ENCODE measurements at places on chromosomes 3 and 15. TPM values are rescaled to one million over a fixed set of nuclear protein-coding genes. Genes with fewer than 3 reads are reported as not detected.
A peak's percentile ranks its signal among the peaks of the same experiment; 100 is the strongest.

DNA sequence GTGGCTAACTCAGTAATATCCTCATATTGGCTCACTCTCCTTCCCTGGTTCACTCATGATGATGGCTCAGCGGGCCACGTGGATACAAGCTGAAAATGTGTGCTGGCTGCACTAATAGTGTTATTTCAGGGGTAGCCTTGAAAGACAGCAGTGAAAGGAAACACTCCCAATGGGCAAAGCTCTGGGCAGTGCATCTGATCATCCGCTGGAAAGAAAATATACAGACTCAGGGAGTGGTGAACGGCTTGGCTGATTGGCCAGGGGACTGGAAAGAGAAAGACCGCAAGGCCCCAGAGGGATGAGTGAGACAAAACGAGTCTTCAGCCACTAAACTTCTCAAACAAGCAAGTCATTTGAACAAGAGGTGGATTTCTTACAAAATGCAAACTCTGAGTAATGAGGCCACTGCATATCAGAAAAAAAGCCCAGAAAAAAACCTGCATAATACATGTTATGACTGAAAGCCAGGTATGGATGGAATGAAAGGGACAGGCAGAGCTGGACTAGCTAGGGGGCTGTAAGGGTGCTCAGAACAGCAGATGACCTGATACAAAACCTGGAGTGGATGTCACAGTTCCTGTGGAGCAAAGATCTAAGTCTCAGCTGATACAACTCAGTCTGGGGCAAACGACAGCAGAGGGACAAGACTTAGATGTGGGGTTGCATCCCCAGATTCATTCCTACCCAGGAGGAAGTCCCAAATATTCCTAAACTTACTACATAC lies 33.3 kb downstream of the CMTM6 start:
- peak overlapping the region; percentile 57 for H3K27ac ChIP-seq
- H3K27me3 ChIP-seq, result no peaks in the 10 kb centered on the region
- no peak overlapping the region for H3K4me3 ChIP-seq
- peaks cover 29% of the 10 kb centered on the region for H3K4me1 ChIP-seq
- peaks cover 10% of the 10 kb centered on the region for H3K36me3 ChIP-seq

DNA sequence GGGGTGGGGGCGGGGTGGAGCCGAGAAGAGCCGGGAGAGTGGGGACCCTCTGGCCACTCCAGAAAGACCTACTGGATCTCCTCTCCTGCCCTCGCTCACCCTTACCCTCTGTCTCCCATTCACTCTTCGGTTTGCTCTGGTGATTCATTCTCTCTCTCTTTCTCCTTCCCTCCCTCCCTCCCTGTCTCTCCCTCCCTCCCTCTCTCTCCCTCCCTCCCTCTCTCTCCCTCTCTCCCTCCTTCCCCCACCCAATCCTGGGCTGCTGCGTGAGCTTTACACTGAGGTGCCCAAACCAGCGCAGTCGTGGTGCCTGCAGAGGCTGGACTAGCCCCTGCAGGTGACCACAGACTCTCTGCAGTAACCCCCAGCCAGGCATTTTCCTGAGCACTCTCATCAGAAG lies 32.2 kb upstream of the ADAMTS17 start:
- H3K36me3 ChIP-seq, result no peaks in the 10 kb centered on the region
- no peak overlapping the region for H3K4me3 ChIP-seq
- no peaks in the 10 kb centered on the region for H3K4me1 ChIP-seq
- peaks cover 27% of the 10 kb centered on the region for H3K27me3 ChIP-seq
- no peak overlapping the region for H3K27ac ChIP-seq

DNA sequence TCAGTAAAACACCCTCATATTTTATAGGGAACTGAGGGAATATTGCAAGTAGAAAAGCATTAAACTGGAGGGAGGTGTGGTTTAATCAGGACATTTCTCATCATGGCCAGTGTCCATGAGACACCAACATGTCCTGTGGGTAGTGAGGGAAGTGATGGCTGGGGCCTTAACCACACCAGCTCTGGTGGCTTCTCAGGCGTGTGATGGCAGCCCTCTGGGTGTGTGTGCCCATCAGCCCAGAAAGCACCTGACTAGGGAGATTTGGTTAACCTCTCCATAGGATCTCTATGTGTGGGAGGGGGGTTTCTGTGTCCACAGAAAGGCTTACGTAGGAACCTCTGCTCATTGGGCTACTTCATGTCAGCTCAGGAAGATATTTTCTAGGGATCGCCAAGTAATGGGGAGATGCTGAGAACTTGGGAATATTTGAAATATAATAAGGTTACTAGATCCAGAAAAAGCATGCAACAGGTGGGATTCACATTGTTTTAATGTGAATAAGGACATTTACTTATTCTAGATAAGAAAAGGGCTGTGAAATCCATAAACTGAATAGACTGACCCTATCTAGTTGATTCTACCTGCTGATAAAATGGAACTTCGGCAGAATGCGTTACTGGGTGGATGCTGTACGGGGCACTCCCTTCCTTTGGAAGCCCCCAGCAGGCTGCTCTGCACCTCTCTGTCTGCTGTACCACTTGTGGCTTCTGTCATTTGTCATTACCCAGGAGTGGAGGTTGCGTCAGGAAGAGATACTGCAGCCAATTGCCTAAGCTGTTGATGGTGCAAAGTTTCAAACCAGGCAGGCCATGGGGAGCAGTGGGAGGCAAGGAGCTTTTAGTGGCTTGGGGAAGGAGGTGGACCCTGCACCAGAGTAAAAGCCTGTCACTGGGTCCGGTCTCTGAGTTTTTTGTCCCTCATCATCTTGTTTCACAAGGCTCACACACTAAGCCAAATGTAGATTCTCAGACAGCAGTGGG lies 21.5 kb downstream of the PDHB start:
- no peak overlapping the region for H3K4me3 ChIP-seq
- DNase-seq, result no peak

- DNase-seq, result no peak
- peaks cover 20% of the 10 kb centered on the region for H3K4me1 ChIP-seq
- H3K27ac ChIP-seq, result no peak overlapping the region
- H3K36me3 ChIP-seq, result peaks cover 3% of the 10 kb centered on the region
- H3K27me3 ChIP-seq, result peaks cover 16% of the 10 kb centered on the region
Measured at GRCh38 chr15:60601098-60601497, 122.2 kb upstream of the ICE2 start.

DNA sequence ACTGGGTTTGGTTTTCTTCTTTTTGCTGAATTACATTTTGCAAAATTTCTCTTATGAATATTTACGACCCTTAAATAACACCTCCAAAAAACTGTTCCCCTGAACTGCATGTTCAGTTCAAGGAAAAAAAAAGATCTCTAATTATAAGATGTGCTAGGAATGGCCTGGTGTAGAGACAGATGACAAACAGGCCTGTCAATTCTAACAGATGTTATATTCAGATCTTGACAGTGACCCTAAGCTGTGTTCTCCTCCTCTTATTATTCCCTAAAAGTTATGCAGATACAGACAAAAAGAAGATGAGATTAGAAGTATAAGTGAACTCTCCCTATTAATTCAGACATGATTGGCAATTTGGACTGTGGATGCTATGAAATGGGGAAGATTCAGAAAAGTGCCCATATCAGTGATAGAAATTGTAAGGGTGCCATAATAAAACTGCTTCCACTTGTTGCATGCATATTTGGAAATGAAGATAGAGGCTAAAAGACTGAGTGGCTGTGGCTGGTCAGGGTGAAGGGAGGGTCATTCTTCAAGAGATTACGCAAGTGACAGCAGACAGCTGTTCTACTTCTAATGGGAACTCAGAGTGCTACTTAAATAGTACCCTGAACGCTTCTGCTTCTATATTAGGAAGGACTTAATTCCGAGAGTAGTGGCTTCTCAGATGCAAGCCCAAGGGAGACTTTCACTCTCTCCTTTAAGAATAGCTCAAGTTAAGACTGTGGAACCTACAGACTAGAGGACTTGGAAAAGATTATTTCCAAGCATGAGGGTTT lies 75.5 kb downstream of the ADAMTS9 start:
- no peak for DNase-seq
- H3K27ac ChIP-seq, result no peak overlapping the region
- peaks cover 4% of the 10 kb centered on the region for H3K27me3 ChIP-seq
- no peaks in the 10 kb centered on the region for H3K4me1 ChIP-seq
- no peaks in the 10 kb centered on the region for H3K36me3 ChIP-seq
- no peak overlapping the region for H3K4me3 ChIP-seq

GRCh38 chr3:31314258-31314657 lies 218.5 kb upstream of the STT3B start:
- H3K27me3 ChIP-seq, result peaks cover 3% of the 10 kb centered on the region
- no peak overlapping the region for H3K4me3 ChIP-seq
- no peak for DNase-seq
- no peaks in the 10 kb centered on the region for H3K36me3 ChIP-seq
- peaks cover 4% of the 10 kb centered on the region for H3K4me1 ChIP-seq
- no peak overlapping the region for H3K27ac ChIP-seq

GRCh38 chr3:169666376-169667165 lies 3.1 kb upstream of the MECOM start:
- H3K27me3 ChIP-seq, result peaks cover 67% of the 10 kb centered on the region
- peaks cover 32% of the 10 kb centered on the region for H3K4me1 ChIP-seq
- no peak overlapping the region for H3K4me3 ChIP-seq
- peaks cover 7% of the 10 kb centered on the region for H3K36me3 ChIP-seq
- DNase-seq, result no peak

- peaks cover 3% of the 10 kb centered on the region for H3K27me3 ChIP-seq
- DNase-seq, result no peak
- H3K4me1 ChIP-seq, result peaks cover 3% of the 10 kb centered on the region
Measured at GRCh38 chr15:47410247-47410646, 307.1 kb upstream of the SEMA6D start.

DNA sequence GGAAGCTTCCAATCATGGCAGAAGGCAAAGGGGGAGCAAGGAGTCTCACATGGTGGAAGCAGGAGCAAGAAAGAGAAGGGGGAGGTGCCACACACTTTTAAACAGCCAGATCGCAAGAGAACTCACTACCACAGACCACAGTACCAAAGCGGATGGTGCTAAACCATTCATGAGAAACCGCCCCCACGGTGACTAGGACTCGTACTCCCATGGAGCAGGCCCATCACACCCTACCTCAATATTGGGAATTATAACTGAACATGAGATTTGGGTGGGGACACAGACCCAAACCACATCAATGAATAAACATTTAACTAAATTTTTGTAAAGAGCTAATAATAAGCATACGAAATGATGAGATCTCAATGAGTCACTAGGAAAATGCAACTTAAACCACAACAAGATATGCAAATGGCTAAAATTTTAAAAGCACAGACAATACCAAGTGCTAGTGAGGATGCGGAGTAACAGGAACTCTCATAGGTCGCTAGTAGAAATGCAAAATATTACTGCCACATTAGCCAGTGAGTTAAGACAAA lies 10.0 kb downstream of the MRPS25 start:
- no peak for DNase-seq
- peaks cover 2% of the 10 kb centered on the region for H3K4me1 ChIP-seq
- no peak overlapping the region for H3K4me3 ChIP-seq
- H3K36me3 ChIP-seq, result peaks cover 19% of the 10 kb centered on the region
- no peak overlapping the region for H3K27ac ChIP-seq

GRCh38 chr3:125014570-125015179 lies 41.1 kb downstream of the HEG1 start:
- DNase-seq, result no peak
- H3K36me3 ChIP-seq, result peaks cover 79% of the 10 kb centered on the region
- H3K27ac ChIP-seq, result no peak overlapping the region
- H3K4me1 ChIP-seq, result no peaks in the 10 kb centered on the region
- no peaks in the 10 kb centered on the region for H3K27me3 ChIP-seq

GRCh38 chr3:193051314-193051713 lies 133.7 kb upstream of the MB21D2 start:
- no peaks in the 10 kb centered on the region for H3K36me3 ChIP-seq
- H3K27me3 ChIP-seq, result peaks cover 2% of the 10 kb centered on the region
- H3K4me1 ChIP-seq, result peaks cover 26% of the 10 kb centered on the region
- no peak overlapping the region for H3K4me3 ChIP-seq

DNA sequence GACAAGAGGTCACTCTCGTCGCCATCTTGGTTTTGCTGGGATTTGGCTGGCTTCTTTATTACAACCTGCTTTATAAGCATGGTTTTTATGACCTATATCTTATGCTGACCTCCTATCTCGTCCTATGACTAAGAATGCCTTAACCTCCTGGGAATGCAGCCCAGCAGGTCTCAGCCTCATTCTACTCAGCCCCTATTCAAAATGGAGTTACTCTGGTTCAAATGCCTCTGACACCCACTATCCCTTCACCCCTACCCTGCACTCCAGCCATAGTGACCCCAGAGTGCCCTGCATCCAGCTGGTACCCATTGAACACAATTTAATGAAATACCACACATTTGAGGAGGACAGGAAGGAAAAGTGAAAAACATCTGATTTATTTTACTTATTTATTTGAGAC lies 23.4 kb downstream of the METTL6 start:
- peaks cover 6% of the 10 kb centered on the region for H3K36me3 ChIP-seq
- H3K27ac ChIP-seq, result no peak overlapping the region
- no peak overlapping the region for H3K4me3 ChIP-seq
- H3K4me1 ChIP-seq, result no peaks in the 10 kb centered on the region
- DNase-seq, result peak; percentile 34
- H3K27me3 ChIP-seq, result no peaks in the 10 kb centered on the region

GRCh38 chr3:160379628-160380214 lies 19.3 kb downstream of the IFT80 start:
- peaks cover 2% of the 10 kb centered on the region for H3K4me1 ChIP-seq
- H3K27me3 ChIP-seq, result no peaks in the 10 kb centered on the region
- no peak for DNase-seq
- peaks cover 34% of the 10 kb centered on the region for H3K36me3 ChIP-seq

- H3K4me1 ChIP-seq, result no peaks in the 10 kb centered on the region
- H3K4me3 ChIP-seq, result no peak overlapping the region
- H3K36me3 ChIP-seq, result peaks cover 15% of the 10 kb centered on the region
- no peak overlapping the region for H3K27ac ChIP-seq
Measured at GRCh38 chr3:30702828-30703397, 96.5 kb downstream of the TGFBR2 start.

The PIGZ gene
- total RNA-seq, result 7.9 TPM

The ZMYND10 gene
- 0.50 TPM for total RNA-seq

The SERPINI2 gene
- total RNA-seq, result not detected

The GPR156 gene
- total RNA-seq, result 0.48 TPM

The CDAN1 gene
- 24.0 TPM for total RNA-seq

The ERC2 gene
- 0.78 TPM for total RNA-seq

Data from osteocyte (in vitro differentiated cells).